ENCODE measurements at places on chromosomes 1 and 21. TPM values are rescaled to one million over a fixed set of nuclear protein-coding genes. Genes with fewer than 3 reads are reported as not detected.
A peak's percentile ranks its signal among the peaks of the same experiment; 100 is the strongest.

FCMR gene
- 943 TPM for total RNA-seq

SV2A gene
- total RNA-seq = 2.6 TPM

PDE9A gene
- 15.1 TPM for total RNA-seq

KRTAP13-2 gene
- not detected for total RNA-seq

MYOG gene
- total RNA-seq = not detected

INAVA gene
- 0.51 TPM for total RNA-seq

STUM gene
- total RNA-seq = not detected

TINAGL1 gene
- not detected for total RNA-seq

FNDC5 gene
- total RNA-seq = not detected

CYP4A11 gene
- total RNA-seq = not detected

NKAIN1 gene
- not detected for total RNA-seq

DNA sequence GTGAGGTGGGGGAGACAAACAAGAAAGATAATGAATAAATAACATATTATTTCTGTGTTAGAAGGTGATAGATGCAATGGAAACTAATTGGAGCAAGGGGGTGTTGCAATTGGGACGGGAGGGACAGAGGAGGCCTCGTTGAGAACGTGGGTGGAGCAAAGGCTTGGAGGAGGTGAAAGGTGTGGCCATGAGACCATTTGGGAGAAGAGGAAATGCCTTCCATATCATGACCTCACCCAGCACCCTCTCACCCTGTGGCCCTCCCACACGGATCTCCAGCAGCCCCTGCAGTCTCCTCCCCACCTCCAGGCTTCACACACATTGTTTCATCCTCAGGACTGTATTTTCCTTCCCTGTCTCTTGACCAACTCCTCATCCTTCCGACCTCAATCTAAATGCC is 85.3 kb upstream of the ARHGAP29 start:
- DNase-seq = no peak

GRCh38 chr1:219189021-219189824 is 15.5 kb downstream of the LYPLAL1 start:
- no peak for DNase-seq

- no peak for DNase-seq
Observed at GRCh38 chr1:31434101-31434871, 21.3 kb downstream of the SERINC2 start.

GRCh38 chr21:27700974-27701614 is 734.2 kb upstream of the ADAMTS5 start:
- peak; percentile 35 for DNase-seq

- DNase-seq = no peak
Observed at GRCh38 chr1:113647164-113647563, 112.1 kb downstream of the PHTF1 start.

DNA sequence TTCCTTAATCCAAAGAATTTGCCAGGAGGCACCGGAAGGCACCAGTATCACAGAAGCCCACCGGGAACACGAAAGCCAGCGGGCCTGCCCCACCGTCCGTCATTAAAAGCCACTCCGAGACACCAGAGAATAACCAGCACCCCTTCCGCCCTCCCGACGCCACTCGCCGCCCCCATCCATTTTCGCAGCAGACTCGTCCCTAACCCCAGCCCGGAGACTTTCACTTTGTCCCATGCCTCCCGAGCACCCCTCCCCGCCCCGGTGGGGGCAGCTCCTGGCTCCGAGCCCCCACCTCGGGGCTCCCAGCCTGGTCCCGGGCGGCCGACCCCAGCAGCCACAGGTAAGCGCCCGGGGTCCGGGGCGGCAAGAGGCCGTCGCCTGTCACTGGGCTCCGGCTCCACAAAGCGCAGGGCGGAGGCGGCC is 105.4 kb downstream of the SLC45A1 start:
- DNase-seq = no peak

DNA sequence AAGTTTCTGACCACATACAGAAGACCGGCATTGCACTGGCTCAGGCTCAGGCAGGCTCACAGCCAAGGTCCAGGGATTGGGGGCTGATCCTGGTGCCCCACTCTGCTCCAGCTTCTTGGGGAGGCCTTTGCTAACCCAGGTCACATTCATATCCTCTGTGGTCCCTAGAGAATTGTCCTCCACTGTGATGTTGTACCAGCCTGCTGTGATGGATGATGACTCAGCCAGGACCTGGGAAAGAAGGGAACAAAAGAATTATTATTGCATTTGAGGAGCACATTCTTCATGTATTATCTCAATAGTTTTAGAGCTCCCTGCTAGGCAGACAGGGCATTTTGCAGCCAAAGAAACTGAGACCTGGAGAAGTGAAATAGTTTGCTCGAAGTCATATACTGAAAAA is 114.3 kb upstream of the ETV3 start:
- DNase-seq = no peak

DNA sequence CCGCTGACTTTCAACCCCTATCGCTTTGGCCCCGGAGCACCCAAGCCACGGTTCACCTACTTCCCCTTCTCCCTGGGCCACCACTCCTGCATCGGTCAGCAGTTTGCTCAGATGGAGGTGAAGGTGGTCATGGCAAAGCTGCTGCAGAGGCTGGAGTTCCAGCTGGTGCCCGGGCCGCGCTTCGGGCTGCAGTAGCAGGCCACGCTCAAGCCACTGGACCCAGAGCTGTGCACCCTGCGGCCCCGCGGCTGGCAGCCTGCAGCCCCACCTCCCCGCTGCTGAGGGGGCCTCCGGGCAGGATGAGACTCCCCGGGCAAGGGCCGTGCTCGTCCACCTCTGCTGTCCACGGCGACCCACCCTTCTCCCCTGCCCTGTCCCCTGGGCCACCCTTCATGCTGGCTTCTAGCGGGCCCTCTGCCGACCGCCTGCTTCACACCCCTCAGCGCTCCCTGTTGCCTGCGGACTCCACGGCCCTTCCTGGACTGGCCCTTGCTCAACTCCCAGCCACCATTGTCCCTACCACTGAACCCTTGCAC is 92.2 kb upstream of the TRABD2B start:
- no peak for DNase-seq

GRCh38 chr1:235802573-235803346 is 63.9 kb downstream of the LYST start:
- no peak for DNase-seq

GRCh38 chr1:12540580-12541273 is 77.3 kb downstream of the DHRS3 start:
- DNase-seq = no peak

GRCh38 chr1:65866439-65866838 is 73.7 kb downstream of the PDE4B start:
- no peak for DNase-seq

- DNase-seq = no peak
Observed at GRCh38 chr1:64895500-64895899, 70.8 kb downstream of the JAK1 start.

DNA sequence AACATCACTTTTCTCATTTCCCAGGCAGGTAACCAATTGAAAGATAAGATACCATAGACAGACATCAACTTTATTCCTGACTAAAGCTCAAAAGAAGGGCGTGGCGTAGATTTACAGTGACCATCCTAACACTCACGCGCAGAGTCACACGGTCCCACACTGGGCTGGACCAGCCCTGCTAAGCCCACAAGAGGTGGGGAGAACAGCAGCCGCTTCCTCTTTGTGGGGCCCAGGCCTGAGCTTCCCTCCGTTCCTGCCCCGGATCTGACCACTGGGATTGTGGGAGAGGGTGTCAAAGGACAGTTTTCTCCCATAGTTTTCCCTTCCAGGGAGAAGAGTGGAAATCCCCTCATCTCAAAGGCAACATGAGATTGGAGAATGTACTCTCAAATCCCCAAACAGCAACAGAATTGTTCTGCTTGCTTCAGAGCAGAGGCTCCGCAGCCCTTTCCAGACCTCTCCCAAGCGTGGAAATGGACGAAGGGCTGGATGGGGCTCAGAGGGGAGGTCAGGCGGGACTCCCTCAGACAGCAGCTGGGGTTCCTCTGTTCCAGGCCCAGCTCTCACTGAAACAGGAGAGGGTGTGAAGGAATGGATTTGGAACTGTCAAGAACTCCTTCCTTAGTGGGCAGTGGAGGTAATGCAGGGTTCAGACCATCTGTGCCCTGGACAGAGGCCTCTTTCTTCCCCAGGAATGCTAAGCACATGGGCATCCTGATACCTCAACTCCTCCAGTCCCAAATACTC is 33.7 kb downstream of the L1TD1 start:
- DNase-seq = no peak

- DNase-seq = no peak
Observed at GRCh38 chr1:207922554-207922953, 11.6 kb upstream of the CD34 start.

- no peak for DNase-seq
Observed at GRCh38 chr1:212234431-212235395, 50.5 kb upstream of the PPP2R5A start.

GRCh38 chr1:52523376-52523775 is 29.5 kb downstream of the TUT4 start:
- no peak for DNase-seq

GRCh38 chr1:209825591-209826434 is 2.0 kb upstream of the UTP25 start:
- no peak for DNase-seq

GRCh38 chr1:226525750-226526149 is 22.8 kb upstream of the STUM start:
- DNase-seq = no peak

DNA sequence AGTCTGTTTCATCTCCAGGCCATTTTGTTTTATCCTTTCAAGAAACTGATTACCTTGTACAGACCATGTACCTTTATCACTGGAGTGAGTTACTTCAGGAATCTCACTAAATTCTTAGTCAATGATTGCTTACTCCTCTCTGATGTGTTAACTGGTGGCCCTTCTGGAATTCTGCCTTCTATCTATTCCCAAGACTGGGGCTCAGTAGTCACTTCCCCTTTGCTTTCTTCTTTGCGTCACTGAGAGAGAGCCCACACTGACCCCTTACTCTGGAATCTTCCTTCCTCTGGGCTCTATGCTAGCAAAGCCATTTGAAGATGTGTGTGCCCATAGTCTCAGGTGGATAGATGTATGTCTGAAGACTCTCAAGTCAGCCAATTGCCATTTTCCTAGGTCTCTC is 34.6 kb downstream of the XCL2 start:
- no peak for DNase-seq

GRCh38 chr1:30382496-30382895 is 340.9 kb downstream of the MATN1 start:
- no peak for DNase-seq

DNA sequence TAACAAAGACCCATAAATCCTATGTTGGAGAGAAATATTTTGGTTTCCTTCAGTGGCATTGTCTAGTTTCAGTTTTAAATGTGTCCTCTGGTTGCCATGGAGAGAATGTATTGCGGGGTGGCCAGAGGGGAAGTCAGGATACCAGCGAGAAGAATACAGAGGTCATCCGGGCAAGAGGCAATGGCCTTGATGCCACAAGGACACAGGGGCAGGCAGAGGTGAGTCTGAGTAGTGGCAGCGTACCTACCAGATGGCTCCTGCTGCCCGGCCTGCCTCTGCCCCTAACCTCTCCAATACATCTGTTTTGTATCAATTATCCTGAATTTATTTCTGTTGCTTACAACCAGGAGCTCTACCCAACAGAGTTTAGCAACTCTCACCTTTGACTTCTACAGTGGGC is 14.9 kb downstream of the KLHDC7A start:
- DNase-seq = no peak

Data from naive thymus-derived CD4-positive, alpha-beta T cell (primary cell).